Neuronal stem cell (in vitro differentiated cells): ENCODE measurements at places on chromosomes 12 and 14.
A peak's percentile ranks its signal among the peaks of the same experiment; 100 is the strongest.

GRCh38 chr12:65685514-65685913 lies 138.8 kb upstream of the HMGA2 start:
- no peak for DNase-seq
- H3K27ac ChIP-seq, result no peak overlapping the region
- H3K27me3 ChIP-seq, result no peaks in the 10 kb centered on the region
- H3K4me3 ChIP-seq, result no peak overlapping the region
- no peaks in the 10 kb centered on the region for H3K4me1 ChIP-seq
- H3K36me3 ChIP-seq, result no peaks in the 10 kb centered on the region

- no peak overlapping the region for H3K4me3 ChIP-seq
- no peak overlapping the region for H3K27ac ChIP-seq
- no peaks in the 10 kb centered on the region for H3K27me3 ChIP-seq
- H3K4me1 ChIP-seq, result peaks cover 13% of the 10 kb centered on the region
- DNase-seq, result no peak
Measured at GRCh38 chr12:109523071-109523470, 45.6 kb downstream of the UBE3B start.

DNA sequence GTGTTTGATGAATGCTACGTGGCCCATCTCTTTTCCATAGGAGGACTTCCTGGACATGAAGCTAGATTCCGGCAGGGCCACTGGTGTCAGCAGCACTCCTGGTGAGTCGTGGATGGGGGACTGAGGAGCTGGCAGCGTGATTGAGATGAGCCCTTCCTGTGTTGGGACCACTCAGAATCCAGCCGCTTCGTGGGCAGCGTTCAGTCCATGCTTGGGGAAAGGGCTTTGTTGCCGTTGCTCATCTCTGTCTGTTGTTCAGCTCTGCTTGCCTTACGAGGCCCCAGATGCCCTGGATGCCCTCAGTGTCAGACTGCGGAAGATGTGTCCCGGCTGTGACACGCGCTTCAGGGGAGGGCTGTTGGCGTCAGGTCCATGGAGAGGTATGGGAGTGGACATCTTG lies 127.1 kb upstream of the RTL1 start:
- no peak overlapping the region for H3K4me3 ChIP-seq
- no peak overlapping the region for H3K27ac ChIP-seq
- H3K27me3 ChIP-seq, result no peaks in the 10 kb centered on the region
- DNase-seq, result no peak
- no peaks in the 10 kb centered on the region for H3K4me1 ChIP-seq
- no peaks in the 10 kb centered on the region for H3K36me3 ChIP-seq

GRCh38 chr14:28412077-28412476 lies 354.5 kb upstream of the FOXG1 start:
- no peak overlapping the region for H3K27ac ChIP-seq
- DNase-seq, result no peak
- no peaks in the 10 kb centered on the region for H3K27me3 ChIP-seq

- H3K27me3 ChIP-seq, result no peaks in the 10 kb centered on the region
- H3K36me3 ChIP-seq, result peaks cover 8% of the 10 kb centered on the region
- DNase-seq, result no peak
- H3K4me3 ChIP-seq, result no peak overlapping the region
- H3K4me1 ChIP-seq, result no peaks in the 10 kb centered on the region
Measured at GRCh38 chr14:75438486-75439080, 10.8 kb downstream of the JDP2 start.

- H3K4me1 ChIP-seq, result peaks cover 2% of the 10 kb centered on the region
- H3K4me3 ChIP-seq, result no peak overlapping the region
- no peak overlapping the region for H3K27ac ChIP-seq
- no peak for DNase-seq
- no peaks in the 10 kb centered on the region for H3K27me3 ChIP-seq
- H3K36me3 ChIP-seq, result no peaks in the 10 kb centered on the region
Measured at GRCh38 chr14:87690076-87690613, 302.8 kb downstream of the GALC start.

DNA sequence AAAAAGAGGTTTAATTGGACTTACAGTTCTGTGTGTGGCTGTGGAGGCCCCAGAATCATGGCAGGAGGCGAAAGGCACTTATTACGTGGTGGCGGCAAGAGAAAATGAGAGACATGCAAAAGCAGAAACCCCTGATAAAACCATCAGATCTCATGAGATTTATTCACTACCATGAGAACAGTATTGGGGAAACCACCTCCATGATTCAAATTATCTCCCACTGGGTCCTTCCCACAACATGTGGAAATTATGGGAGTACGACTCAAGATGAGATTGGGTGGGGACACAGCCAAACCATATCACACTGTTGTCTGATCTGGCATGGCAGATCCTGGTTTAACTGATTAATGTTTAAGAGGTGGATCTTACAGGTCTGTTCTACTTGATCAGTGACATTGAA lies 5.6 kb downstream of the DDX47 start:
- peaks cover 86% of the 10 kb centered on the region for H3K36me3 ChIP-seq
- no peak overlapping the region for H3K4me3 ChIP-seq
- no peak overlapping the region for H3K27ac ChIP-seq
- H3K27me3 ChIP-seq, result no peaks in the 10 kb centered on the region
- H3K4me1 ChIP-seq, result no peaks in the 10 kb centered on the region

DNA sequence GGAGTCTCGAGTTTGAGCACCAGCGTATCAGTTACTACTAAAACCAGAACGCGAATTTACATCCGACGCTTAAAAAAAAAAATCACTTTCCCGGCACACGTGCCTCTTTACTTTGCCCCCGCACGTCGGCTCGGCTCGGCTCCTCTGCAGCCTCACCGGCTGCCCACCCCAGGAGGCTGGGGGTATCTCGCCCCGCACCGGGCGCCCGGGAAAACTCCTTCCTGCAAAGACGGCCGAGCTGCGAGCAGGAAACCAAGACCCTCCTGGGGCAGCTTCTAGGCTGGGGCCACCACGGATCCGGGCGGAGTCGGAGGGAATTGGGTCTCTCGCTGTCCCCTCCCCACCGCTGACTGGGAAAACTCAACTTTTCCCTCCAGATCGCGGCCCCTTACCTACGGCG lies 610 bp downstream of the VSIG10 start:
- H3K4me3 ChIP-seq, result peak overlapping the region; percentile 86
- peak overlapping the region; percentile 64 for H3K27ac ChIP-seq
- no peaks in the 10 kb centered on the region for H3K27me3 ChIP-seq
- peaks cover 3% of the 10 kb centered on the region for H3K4me1 ChIP-seq
- no peak for DNase-seq

GRCh38 chr12:96872961-96873360 lies 34.1 kb upstream of the NEDD1 start:
- H3K4me1 ChIP-seq, result no peaks in the 10 kb centered on the region
- no peak overlapping the region for H3K27ac ChIP-seq
- no peaks in the 10 kb centered on the region for H3K27me3 ChIP-seq
- no peak overlapping the region for H3K4me3 ChIP-seq
- DNase-seq, result no peak

- no peaks in the 10 kb centered on the region for H3K27me3 ChIP-seq
- no peak overlapping the region for H3K4me3 ChIP-seq
- no peaks in the 10 kb centered on the region for H3K36me3 ChIP-seq
- H3K27ac ChIP-seq, result no peak overlapping the region
- DNase-seq, result no peak
Measured at GRCh38 chr12:75529826-75530225, 18.4 kb upstream of the KRR1 start.

DNA sequence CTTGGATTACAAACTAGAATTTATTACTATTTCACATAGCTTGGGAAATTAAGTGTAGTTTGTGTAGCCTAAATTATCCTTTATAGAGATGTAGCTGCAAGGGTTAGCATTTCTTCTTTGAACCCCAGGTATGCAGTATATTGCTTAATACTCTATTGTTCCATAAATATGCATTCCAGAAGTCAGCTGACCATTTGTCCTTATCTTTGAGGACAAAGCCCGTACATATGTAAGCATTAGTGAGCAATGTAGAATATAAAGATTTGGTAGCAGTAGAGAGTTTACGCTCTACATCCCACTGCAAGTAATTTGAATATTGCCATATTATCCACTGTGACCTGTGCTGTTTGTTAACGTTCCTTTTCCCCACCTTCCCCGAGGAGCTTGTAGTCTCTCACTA lies 26.9 kb downstream of the PPM1A start:
- H3K27ac ChIP-seq, result no peak overlapping the region
- H3K4me1 ChIP-seq, result no peaks in the 10 kb centered on the region
- no peaks in the 10 kb centered on the region for H3K36me3 ChIP-seq

DNA sequence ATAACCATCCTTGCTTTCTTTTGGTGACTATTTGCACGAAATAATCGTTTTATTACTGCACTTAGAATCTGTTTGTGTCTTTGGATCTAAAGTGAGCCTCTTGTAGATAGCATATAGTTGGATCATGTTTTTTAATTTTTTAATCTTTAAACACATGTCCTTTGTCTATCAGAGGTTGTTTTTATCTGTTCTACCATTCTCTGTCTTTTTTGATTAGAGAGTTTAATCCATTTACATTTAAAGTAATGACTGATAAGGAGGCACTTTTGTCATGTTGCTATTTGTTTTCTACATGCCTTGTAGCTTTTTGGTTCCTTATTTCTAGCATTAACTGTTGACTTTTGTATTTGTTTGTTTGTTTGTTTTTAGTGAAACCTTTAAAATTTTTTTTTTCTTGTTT lies 506.2 kb upstream of the RGS6 start:
- no peaks in the 10 kb centered on the region for H3K27me3 ChIP-seq
- H3K4me1 ChIP-seq, result no peaks in the 10 kb centered on the region
- DNase-seq, result no peak
- no peaks in the 10 kb centered on the region for H3K36me3 ChIP-seq
- H3K27ac ChIP-seq, result no peak overlapping the region

GRCh38 chr12:64506955-64507354 lies 55.0 kb downstream of the TBK1 start:
- no peaks in the 10 kb centered on the region for H3K4me1 ChIP-seq
- no peak overlapping the region for H3K27ac ChIP-seq
- no peaks in the 10 kb centered on the region for H3K27me3 ChIP-seq
- DNase-seq, result no peak
- H3K4me3 ChIP-seq, result no peak overlapping the region

- DNase-seq, result no peak
- H3K27me3 ChIP-seq, result no peaks in the 10 kb centered on the region
- no peaks in the 10 kb centered on the region for H3K36me3 ChIP-seq
- peaks cover 4% of the 10 kb centered on the region for H3K4me1 ChIP-seq
- no peak overlapping the region for H3K4me3 ChIP-seq
Measured at GRCh38 chr12:107027636-107028053, 40.7 kb upstream of the MTERF2 start.

DNA sequence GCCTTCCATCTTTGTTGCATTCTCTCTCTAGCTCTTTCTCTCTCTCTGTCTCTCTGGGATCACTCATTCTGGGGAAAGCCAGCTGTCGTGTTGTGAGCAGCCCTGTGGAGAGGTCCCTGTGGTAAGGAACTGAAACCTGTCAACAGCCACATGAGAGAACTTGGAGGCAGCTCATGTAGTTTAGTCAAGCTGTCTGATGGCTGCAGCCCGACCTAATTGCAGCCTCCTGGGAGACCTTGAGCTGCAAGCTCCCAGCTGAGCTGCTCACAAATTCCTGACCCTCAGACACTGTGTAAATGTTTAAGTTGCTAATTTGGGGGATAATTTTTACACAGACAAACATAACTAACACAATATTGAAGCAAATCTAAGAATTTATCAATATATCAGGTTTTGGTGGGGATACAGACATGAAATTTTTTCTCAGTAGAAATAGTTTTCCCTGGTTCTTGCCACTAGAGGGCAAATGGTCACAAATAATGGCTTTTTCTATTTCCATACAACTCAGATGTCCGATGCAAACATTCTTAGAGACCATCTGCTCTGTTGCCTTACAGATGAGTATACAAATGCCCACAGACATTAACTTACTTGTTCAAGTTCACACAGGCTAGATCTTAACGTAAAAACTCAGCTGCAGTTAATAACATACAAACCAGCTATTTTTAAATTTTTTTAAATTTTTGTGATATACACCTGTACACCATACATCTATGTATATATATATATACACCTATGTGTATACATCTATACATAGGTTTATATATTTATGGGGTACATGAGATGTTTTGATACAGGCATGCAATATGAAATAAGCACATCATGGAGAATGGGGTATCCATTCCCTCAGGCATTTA lies 15.5 kb upstream of the KRR1 start:
- no peaks in the 10 kb centered on the region for H3K27me3 ChIP-seq
- peak; percentile 24 for DNase-seq
- no peak overlapping the region for H3K4me3 ChIP-seq
- H3K27ac ChIP-seq, result no peak overlapping the region
- no peaks in the 10 kb centered on the region for H3K4me1 ChIP-seq

DNA sequence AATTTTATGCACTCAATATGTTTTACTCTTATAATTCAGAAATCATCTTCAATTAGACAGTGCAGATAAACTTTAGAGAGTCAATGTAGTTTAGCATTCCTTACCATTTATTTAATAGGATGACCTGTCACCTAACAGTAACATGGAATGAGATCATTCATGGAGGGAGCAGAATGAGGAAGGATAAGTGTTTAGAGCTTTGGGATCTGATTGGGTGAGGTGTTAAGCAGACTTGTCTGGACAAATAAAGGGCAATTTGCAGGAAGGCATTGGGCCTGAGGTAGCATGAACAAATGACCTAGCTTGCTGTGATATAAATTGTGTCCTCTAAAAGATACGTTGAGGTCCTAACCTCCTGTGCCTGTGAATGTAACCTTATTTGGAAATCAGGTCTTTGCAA lies 187.4 kb downstream of the C12orf42 start:
- H3K4me1 ChIP-seq, result no peaks in the 10 kb centered on the region
- peaks cover 5% of the 10 kb centered on the region for H3K27me3 ChIP-seq
- no peak overlapping the region for H3K4me3 ChIP-seq
- no peak for DNase-seq
- no peaks in the 10 kb centered on the region for H3K36me3 ChIP-seq

GRCh38 chr14:52879958-52880357 lies 70.9 kb downstream of the FERMT2 start:
- no peak overlapping the region for H3K27ac ChIP-seq
- no peaks in the 10 kb centered on the region for H3K4me1 ChIP-seq
- no peak for DNase-seq
- H3K4me3 ChIP-seq, result no peak overlapping the region

DNA sequence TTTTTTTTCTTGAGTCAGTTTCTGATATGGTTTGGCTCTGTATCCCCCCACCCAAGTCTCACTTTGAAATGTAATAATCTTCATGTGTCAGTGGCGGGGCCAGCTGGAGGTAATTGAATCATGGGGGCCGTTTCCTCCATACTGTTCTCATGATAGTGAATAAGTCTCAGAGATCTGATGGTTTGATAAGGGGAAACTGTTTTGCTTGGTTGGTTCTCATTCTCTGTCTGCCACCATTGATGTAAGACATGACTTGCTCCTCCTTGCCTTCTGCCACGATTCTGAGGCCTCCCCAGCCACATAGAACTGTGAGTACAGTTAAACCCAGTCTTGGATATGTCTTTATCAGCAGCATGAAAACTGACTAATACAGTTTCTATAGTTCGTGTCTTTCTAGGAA lies 42.9 kb downstream of the WNK1 start:
- no peak overlapping the region for H3K4me3 ChIP-seq
- no peak overlapping the region for H3K27ac ChIP-seq
- peaks cover 4% of the 10 kb centered on the region for H3K36me3 ChIP-seq
- DNase-seq, result no peak

DNA sequence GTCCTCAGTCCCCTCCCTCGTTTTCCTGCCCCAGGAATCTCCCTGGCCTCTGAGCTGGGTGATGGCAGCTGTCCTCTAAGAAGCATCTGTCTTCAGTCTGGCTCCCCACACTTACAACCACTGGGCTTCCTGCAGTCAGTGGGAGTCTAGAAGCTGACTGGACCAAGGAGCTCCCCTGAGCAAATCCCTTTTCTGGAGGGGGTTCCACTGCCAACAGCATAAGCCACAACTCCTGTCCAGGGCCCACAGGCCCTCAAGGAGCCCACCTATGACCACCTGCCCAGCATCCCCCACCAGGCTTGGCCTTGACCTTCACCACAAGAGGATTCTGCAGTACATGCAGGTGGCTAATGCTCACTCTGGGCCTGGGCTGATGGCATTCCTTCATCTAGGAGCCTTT lies 4.1 kb downstream of the RDH16 start:
- H3K27ac ChIP-seq, result no peak overlapping the region
- H3K4me1 ChIP-seq, result no peaks in the 10 kb centered on the region
- peaks cover 7% of the 10 kb centered on the region for H3K27me3 ChIP-seq
- H3K36me3 ChIP-seq, result no peaks in the 10 kb centered on the region
